ENCODE measurements at places on chromosomes 13 and 19.

DNA sequence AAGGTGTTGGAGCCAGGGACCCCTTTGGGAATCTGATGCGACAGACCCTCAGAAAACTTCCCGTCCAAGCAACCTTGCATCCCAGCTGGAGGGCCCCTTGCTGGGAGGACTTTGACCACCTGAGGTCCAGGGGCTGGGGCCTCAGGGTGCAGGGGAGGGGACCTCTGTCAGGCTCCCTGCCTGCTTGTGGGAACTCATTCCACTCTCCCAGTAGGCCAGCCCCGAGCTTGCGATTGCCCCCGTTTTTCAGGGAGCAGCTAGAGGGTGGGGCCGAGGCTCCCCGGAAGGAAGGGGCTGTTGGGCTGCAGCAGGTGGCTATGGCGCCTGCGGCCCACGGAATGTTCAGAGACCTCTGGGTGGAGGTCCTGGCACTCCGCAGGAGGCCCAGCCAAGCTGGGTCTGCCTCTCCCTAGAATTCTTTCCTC lies 2.8 kb downstream of the GNA11 start:
- ATAC-seq = no peak

GRCh38 chr13:68125087-68125480 lies 894.9 kb upstream of the PCDH9 start:
- no peak for ATAC-seq

- ATAC-seq = no peak
Observed at GRCh38 chr13:110294146-110294545, 12.8 kb downstream of the COL4A1 start.

GRCh38 chr19:34806976-34807860 lies 34.2 kb upstream of the ZNF599 start:
- no peak for ATAC-seq

DNA sequence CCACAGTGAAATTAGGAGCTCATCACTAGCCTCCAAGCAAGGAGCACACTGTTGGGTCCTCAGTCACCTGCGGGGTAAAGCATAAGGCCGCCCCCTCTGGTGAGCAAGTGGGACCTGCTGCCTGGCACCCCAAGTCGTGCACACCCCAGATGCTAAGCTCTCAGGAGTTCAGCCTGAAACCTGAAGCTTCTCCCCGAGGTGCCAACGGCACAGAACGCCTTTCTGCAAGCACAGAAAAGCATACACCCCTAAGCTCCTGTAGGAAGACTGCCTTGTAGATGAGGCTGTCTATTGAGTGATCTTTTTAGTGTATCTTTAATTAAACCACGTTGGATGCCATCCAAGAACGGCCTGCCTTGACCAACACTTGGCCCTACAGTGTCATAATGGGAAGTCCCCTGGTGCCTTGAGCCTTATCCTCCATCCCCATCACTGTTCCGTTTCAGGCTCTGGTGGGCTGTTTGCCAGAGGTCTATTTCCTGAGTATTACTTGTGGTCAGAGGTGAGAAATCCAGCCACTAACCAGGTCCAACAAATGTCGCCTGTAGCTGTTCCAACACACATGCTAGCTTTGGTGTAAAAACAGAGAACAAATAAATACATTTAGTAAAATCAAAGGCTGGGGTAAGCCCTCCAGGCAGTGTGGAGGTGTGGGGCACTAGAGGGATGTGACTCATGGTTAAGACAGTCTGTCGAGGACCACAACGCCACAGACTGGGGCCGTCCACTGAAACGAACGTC lies 44.8 kb downstream of the C13orf42 start:
- ATAC-seq = peak; percentile 28

GRCh38 chr13:87259479-87260083 lies 411.6 kb upstream of the SLITRK5 start:
- ATAC-seq = no peak
